ENCODE measurements at places on chromosomes 4 and X.

DNA sequence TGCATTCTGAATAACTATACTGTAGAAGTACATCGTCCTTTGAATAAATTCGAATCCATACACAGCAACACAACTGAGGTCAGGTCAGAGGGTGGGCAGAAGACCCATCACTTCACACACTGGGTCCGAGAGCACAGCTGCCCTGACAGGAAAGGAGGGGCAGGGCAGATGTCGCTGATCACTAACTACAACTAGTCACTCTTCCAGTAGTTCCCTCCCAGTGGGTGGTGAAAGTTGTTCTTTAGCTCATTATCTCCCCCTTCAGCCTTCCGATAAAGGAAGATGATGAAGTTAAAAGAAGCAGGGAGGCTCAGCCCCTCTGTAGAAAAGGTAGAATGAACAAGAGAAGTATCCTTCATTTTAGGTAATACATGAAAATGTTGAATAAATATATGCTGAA, 278.9 kb downstream of the INPP4B start:
- DNase-seq = no peak

- no peak for DNase-seq
These were observed 43.3 kb upstream of the PDGFC start for GRCh38 chr4:157014621-157015591.

GRCh38 chrX:42755815-42756214, 22.1 kb downstream of the PPP1R2C start:
- no peak for DNase-seq

DNA sequence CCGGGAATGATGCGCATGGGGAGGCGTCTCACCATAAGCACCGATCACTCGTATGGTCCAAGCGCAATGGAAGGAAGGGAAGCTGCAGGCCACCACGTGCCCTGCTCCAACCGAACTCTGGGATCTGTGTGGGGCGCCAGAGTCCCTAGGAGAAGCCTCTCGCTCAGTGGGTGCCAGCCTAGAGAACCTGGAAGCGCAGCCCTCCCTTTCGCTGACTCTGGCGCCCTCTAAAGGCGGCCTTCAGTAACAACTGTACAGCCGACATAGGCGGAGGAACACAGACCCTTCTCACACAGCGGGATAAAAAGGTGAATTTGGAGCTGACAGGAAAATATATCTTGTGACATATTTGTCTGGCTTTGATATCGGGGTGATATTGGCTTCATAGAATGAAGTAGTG, 76.0 kb downstream of the INTS6L start:
- DNase-seq = no peak

GRCh38 chr4:111602848-111603247, 542.4 kb upstream of the FAM241A start:
- DNase-seq = no peak

GRCh38 chr4:182873726-182874125, 43.5 kb downstream of the DCTD start:
- DNase-seq = no peak

DNA sequence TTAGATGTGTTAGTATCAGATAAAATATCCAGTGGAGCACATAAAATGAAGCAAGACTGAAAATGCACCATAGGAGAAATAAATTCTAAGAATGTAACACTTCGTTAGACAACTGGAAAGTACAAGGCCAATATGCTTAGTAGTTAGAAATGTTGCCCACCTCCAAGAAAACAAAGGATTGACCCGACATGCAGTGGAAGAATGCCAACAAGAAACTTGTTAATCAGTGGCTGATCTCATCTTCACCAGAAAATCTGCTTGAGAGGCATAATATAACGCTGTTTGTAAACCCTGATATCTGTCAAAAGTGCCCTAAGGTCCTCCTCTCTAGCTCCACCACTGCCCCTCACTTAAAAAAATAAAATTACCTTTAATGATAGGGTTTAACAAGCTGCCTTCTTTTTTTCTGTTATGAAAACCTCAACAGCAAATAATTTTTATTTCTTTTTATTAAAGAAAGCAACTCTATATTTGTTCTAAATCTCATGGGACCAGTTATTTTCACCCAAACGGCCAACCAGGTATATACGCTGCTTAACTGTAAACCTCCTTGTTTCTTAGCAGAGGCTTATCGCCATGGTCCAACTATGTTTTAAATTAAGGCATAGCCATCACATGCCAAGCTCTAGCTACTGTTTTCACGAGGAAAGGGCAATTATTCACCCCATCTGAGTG, 1.8 kb downstream of the RASGEF1B start:
- no peak for DNase-seq

GRCh38 chr4:180341926-180342325, 1901.3 kb upstream of the TENM3 start:
- DNase-seq = no peak

DNA sequence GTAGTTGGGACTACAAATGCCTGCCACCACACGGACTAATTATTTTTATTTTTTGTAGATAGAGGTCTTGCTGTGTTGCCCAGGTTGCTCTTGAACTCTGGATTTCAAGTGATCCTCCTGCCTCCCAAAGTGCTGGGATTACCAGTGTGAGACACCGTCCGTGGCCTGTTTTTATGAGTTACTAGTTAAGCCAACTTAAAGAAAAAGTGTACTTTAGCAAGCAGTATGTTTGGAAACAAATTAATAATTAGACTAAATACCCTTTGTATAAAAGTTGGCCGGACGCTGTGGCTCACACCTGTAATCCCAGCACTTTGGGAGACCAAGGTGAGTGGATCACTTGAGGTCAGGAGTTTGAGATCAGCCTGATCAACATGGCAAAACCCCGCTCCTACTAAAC, 14.2 kb upstream of the PTPN13 start:
- DNase-seq = no peak

- DNase-seq = no peak
These were observed 41.2 kb upstream of the ZMAT1 start for GRCh38 chrX:101973066-101973465.

DNA sequence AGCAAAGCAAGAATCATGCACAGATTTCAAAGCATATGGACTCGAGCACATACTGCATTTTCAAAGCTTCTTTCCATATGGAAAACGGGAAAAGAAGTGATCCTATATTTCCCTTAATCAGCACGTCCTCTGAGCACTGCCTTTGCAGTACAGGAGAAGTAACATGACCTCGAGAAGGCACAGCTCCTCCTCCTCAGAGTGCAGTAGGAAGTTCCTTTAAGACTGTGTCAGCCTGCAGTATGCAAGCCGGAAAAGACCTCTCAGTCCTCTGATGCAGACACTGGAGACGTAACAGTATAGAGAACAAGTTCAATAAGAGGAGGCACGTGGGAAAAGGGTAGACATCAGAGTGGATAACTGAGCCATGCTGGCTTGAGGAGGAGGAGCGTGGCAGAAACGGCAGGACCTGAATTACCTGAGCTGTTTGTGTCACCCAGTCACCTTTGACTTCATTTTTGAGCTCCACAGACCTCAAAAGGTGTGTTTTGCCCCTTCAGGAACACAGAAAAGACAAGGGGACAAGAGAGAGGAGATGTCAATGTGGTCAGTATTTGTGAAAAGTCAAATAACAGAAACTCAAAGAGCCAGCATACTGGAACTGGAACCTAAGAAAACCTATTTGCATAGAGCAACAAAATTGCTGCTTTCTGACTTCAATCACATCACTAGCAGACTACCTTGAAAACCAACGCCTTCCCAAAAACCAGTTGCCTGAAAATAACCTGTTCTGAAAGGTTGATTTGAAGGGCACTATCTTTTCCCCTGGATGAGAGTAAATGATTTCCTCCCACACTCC, 20.8 kb downstream of the IRF2 start:
- DNase-seq = no peak

DNA sequence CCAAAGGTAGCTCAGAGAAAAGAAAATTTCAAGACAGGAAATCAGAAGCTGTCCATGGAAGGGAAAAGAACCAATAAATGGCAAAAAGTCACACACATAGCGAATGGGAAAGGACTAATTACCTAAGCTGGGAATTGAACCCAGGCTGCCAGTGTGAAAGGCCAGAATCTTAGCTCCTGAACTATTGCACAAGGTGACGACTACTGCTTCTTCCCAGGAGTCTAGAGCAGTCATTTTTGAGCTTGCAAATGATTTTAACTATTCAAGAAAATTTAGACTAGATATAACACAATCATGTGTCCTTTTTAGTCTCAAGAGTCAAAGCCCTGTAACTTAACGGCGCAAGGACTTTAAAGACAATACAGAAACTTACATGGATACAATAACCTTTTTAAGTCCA, 34.1 kb upstream of the ZNF81 start:
- DNase-seq = no peak

- no peak for DNase-seq
These were observed 94.6 kb upstream of the CASK start for GRCh38 chrX:42017971-42018370.

DNA sequence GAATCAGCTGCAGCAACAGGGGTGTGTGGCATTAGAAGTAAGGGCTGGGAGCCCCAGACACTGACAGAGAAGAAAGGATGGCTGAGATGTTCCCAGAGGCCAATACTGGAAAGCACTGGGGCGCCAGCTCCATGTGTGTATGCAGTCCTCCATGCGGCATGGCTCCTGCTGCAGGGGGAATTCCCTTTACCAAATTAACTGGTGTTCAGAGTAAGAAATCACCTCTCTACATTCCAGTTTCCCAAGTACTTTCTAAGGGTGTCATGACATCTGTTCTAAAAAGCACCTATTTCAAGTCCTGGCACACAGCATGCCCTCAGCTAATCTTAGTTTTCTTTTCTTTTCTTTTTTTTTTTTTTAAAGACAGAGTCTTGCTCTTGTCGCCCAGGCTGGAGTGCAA, 98.0 kb downstream of the MAML3 start:
- no peak for DNase-seq

- DNase-seq = no peak
These were observed 121.7 kb downstream of the RASGEF1B start for GRCh38 chr4:81350040-81350439.

- no peak for DNase-seq
These were observed 22.7 kb downstream of the NUDT6 start for GRCh38 chr4:122899682-122900081.

DNA sequence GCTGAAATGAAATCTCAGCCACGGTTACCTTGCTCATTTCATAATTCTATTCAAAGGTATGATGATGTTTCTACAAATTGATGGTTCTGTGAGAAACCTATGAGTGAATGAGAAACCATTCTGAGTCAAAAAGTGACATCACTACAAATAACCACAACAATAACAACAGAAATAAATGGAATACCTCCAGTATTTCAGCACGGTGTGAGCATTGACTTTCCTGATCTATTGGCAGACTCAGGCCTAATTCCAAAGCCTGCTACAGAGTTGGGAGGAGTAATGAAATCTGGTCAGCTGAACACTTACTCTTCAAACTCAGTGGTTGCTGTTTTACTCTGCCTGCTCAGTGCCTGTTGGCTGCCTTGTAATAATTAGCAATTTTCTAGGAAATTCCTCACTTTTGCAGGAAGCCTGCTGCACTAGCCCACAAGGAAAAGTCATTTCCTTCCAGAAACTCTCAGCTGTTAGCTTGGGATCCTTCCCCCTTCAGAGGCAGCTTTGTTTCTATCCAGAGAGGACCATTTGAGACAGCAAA, 18.8 kb upstream of the SYNPO2 start:
- no peak for DNase-seq

GRCh38 chrX:129637217-129638109, 17.3 kb downstream of the APLN start:
- peak; percentile 56 for DNase-seq

DNA sequence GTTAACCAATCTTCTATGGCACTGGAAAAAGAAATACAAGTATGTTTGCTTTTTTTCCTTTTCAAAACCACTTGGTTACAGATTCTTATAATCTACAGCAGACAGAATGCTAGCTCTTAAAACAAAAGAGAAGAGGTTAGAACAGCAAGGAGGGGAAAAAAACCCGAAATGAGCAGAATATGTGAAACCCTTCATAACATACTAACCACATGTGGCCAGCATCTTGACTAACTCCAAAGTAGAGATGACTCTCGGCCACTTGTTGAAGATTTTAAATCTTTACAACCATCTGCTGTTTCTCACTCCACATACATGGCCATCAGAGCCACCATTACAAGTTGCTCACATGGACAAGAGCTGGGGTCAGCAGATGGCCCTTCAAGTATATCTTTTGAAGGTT, 100.3 kb downstream of the PAPSS1 start:
- DNase-seq = no peak

- DNase-seq = no peak
These were observed 10.0 kb upstream of the LNX1 start for GRCh38 chr4:53601251-53601764.

DNA sequence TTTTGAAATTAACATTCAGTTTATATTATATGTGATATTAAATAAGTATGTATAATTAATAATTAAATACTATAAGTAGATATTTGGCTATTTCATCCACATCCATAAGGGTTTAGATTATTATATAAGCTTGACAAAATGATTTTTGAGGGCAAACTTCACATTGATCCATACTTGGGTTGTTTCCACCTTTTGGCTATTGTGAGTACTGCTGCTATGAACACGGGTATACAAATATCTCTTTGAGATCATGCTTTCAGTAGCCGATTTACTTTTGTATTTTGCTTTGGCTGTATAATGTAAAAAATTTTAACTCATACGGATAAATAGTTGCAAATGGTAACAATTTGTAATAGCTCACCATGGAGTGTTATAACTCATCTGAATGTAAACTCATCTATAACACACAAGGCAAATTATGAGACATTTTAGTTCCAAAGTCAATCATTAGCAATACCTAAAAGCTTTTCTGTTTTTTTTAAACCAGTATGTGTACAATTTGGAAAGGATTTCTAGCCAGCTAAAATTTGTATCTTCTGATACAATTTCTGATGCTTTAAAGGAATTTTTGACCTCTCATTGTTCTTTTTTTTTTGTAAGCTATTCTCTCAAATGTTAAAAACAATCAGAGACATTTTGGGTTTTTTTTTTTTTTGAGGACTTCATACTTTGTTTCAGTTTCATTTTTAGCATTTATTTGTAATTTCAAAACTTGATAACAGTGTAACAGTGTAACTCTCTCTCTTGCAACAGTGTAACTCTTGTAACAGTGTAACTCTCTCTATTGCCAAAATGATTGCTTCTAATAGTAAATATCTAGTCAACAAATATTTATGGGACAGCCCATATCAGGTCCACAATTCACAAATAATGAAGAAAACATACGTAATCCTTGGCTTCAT, 51.8 kb upstream of the ARX start:
- no peak for DNase-seq

DNA sequence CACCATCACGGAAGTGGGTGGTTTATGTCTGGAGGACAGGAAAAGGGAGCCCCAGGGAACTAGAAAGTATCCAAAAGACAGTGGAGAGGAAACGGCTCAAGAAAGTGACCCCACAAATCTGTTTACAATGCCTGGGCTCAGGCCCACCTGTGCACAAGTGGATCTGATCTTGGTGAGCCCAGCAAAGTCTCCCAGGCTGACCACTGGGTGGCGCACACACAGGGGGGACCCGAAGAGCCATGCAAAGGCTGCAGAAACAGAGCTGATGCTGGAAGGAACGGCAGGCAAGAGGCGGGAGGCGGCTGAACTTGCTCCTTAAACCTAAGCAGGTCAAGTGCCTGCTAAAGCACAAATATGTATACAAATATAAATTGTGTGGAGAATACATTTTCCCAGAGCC, 9.6 kb downstream of the HAUS7 start:
- no peak for DNase-seq

Data from D721Med (cell line).